ENCODE measurements at places on chromosomes 1 and 21. TPM values are rescaled to one million over a fixed set of nuclear protein-coding genes. Genes with fewer than 3 reads are reported as not detected.

The OR10K1 gene
- not detected for polyA plus RNA-seq

GRCh38 chr1:12620931-12621330, 2.9 kb upstream of the DHRS3 start:
- no peak for DNase-seq

DNA sequence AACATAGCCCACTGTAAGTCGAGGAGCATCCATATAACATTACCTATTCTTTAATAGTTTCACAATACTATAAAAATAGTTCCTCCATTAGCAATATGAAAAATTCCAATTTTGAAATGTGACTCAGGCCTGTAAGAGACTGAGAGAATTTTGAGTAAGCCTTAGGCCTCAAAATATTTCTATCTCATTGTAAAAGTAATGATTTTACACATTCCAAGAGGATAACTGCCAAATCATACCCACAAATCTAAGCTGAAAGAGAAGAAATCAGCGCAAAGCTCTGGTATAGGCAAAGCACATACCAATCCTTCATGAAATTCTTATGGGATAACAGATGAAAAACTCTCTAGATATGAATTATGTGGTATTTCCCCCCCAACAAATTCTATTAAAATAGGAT, 144.1 kb downstream of the CDC42BPA start:
- no peak for DNase-seq

- DNase-seq: no peak
Measured at GRCh38 chr1:19262047-19262446, 10.4 kb downstream of the MRTO4 start.

DNA sequence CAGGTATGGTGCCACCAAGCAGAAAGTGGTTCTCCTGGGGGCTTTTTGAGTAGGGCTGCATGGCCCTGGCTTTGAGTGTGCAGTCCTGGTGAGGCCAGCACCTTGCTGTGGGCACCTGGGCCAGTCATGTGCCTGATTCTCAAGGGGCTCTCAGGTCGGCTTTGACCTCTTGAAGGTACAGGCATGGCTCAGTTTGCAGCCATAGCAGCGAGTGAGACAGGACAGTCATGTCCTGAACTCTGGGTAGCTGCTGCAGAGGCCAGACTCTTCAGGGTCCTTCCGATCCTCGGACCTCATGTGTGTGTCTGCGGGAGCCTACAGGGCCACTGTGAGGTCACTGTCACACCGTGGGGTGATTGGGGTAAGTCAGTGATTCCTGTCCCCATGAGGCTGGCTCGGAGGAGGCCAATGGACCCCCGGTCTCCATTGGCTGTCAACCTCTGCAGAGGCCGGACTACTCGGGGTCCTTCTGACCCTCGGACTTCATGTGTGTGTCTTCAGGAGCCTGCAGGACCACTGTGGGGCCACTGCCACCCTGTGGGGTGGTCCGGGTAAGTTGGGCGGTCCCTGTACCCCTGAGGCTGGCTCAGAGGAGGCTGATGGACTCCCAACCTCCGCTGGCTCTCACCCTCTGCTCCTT, 95.2 kb upstream of the C1orf174 start:
- DNase-seq: no peak

The VPS13D gene
- 26.5 TPM for polyA plus RNA-seq

DNA sequence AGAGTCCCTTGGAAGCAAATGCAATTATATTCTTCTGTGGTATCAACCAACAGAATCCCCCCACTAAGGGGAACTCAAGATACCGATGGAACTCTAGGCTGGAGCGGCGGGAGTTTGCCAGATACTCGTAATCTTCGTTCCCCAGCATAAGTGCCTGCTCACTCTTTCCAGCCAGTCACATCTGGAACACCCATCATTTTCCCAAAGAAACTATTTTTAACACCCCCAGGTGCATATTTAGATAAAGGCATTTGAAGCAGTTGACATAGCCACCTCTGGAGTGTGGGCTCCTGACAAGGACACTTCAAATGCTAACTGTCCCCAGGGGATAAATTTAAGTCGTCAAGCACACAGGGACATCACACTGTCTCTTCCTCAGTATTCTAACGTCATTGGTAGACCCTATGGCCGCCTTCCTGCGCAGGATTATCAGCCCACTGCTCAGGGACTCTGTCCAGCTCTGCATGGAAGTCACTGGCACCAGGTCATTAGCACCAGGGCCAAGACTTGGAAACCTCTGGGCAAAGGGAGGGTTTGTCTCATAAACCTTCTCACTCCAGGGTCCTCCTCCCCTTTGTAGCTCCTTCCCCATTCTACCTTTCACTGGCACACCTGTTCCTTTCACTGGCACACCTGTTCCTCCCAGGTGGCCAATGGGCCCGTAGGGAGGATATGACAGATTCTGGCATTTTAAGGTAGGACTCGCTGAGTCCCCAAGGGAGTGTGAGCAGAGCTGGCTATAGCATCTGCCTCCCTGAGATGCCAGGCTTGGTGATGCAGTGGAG, 48.8 kb downstream of the H3-3A start:
- DNase-seq: no peak

GRCh38 chr1:162639718-162640117, 7.5 kb downstream of the DDR2 start:
- no peak for DNase-seq

DNA sequence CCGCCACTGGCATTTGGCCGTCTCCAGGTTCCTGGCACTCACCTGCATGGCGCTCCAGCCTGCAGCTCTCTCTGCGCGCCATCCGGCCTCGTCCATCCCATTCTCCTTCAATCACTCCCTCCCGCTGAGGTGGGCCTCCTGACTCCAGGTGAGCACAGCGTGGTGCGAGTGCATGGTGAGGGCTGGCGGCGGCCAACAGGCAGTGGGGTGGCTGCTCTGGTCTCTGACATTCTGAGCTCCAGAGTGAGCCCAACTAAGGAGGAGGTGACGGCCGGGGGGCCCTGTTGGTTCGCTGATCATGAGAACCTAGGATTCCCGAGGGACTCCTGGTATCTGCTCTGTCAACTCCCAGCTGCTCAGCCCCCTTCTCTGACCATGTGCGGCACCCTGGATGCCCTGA, 130.4 kb downstream of the AJAP1 start:
- no peak for DNase-seq

- DNase-seq: no peak
Measured at GRCh38 chr1:92820024-92820423, 11.8 kb upstream of the RPL5 start.

- DNase-seq: no peak
Measured at GRCh38 chr21:14569868-14570267, 23.8 kb upstream of the SAMSN1 start.

DNA sequence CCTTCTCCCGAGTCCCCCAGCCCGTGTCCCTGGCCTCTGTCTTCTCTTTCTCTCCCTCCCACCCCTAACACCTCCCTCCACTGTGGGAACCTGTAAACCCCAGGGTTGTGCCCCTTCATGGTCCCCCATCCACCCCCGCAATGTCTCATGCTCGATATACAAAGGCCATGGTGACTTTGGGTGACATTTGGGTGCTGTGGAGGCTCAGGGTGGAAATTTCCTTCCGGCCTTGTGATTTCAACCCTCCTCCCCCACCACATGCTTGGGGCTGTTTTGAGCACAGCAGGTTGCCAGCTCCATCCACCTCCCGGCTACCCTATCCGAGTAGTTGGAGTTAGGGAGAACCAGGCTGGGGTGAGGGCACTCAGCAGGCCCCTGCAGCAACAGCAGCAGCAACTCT, 25.7 kb upstream of the VPS13D start:
- DNase-seq: no peak

The LCE1D gene
- polyA plus RNA-seq: not detected

The ANGPTL7 gene
- polyA plus RNA-seq: 0.12 TPM

The TMCC2 gene
- 5.1 TPM for polyA plus RNA-seq

DNA sequence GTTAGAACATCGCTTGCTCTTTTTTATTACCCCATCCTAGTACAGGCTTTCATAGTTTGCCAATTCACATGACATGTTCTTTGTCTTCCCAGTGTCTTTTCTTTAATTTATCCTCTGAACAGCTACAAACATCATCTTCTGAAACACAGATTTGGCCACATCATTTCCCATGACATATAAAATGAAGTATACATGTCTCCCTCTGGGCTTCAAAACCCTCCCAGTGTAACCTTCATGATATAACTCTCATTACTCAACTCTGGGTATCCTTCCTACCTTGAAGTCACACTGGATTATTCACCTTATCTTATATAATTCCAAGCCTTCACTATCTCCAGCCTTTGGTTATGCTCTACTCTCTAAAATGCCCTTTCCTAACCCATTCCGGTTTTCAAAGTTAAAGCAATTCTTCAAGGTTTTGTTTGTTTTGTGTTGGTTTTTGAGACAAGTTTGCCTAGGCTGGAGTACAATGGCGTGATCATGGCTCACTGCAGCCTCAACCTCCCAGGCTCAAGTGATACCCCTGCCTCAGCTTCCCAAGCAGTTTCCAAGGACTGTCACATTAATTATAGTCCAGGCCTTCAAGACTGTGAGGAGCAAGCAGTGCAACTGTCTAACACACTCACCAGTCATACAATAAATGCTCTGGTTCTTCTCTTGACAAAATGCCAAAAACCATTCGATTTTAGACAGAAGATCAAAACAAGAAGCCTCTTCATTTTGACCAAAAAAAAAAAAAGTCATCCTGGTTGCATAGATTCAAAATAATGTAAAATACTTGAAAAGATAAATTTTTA, 5.8 kb downstream of the RGS1 start:
- DNase-seq: no peak

The HAO2 gene
- 87.5 TPM for polyA plus RNA-seq

The GJA8 gene
- polyA plus RNA-seq: 0.53 TPM

DNA sequence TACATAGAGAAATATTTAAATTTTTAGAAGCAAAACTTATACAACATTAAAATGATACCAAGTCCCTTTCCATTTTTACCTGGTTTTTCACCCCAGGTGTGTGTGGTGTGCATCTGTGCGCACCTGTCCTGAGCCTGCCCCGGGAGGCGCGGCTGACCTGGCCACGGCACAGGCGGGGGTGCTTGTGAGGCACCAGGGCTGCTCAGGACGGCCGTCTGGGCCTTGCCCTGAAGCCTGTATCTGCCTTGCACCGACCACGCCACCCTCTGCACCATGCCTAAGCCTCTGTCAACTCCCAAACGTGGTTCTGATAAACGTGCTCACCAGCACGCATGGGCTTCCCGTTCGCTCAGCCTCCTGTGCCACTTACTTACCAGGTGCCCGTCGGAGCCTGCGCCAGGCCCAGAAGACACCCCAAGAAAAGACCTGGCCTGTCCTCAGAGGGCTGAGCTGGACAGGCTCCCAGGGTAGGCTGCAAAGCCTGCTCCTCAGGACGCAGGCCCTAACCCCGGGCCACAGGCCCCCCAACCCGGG, 20.9 kb downstream of the PANK4 start:
- no peak for DNase-seq

The LDLRAD1 gene
- not detected for polyA plus RNA-seq

The TFF2 gene
- not detected for polyA plus RNA-seq

The CNIH3 gene
- polyA plus RNA-seq: 9.6 TPM

The IL24 gene
- polyA plus RNA-seq: 0.35 TPM

The FTCD gene
- 22.6 TPM for polyA plus RNA-seq

The MTX1 gene
- polyA plus RNA-seq: 40.0 TPM

GRCh38 chr1:184019506-184019905, 18.0 kb downstream of the COLGALT2 start:
- DNase-seq: no peak

DNA sequence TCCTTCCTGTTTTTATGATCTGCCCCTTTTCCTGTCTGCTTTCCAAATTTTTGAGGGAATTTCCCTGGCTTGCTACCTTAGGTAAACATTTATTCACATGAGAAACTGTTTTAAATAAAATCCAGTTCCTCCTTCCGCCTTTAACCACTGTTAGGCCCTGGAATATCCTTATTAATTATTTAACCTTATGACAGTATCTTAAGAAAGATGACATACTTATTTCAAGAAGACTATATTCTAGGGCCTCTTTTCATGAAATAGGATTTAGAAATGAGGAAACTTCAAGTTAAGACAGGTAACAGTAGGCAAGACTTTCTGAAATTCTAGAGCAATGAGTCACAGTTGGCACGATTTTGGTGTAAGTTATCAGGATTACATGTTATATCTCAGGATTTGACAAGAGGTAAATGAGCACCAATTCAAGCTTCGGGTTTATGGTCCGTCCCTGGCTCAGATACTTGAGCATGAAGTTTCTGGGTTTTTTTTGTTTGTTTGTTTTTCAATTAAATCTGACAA, 2.0 kb upstream of the TNFSF18 start:
- DNase-seq: no peak

GRCh38 chr1:162475089-162475488, 22.5 kb upstream of the UHMK1 start:
- DNase-seq: no peak

- DNase-seq: no peak
Measured at GRCh38 chr1:219439376-219439775, 173.5 kb downstream of the ZC3H11B start.

DNA sequence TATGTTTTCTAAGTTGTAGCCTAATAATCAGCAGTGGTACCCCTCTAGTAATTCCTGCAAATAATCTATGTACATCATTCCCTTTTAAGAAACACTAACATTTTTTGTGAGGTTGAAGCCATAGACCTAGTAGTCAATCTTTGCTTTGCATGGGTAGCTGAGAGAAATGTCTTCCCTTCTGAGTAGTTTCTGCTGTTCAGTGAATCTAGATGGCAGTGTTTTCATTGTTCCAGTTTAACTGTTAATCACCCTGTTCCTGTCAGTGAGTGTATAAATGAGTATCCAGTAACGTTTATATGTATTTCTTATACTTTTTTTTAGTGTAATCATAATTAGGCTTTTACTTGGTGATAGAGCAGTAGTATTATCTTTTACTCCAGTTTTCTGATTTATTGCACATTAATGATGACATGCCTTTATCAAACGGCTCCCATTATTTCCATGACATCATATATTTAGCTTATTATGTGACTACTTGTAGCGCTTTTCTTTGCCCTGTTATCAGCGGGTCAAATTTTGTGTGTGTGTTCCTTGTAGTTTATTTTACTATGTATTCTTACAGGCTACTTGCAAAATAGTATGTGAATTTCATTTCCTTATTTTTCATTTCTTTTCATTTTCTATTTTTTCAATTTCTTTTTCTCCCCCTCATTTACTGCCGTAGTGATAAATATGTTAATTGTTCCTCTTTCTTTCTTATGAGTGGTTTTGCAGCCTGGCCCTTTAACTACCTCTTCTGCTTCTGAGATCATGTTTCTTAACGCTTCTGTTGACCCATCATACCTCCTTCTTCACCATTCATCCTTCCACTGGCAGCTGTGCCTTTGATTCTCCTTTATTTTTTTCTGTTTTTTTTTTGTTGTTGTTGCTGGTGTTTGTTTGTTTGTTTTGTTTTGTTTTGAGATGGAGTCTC, 18.8 kb downstream of the CEP350 start:
- DNase-seq: no peak

The CD2 gene
- polyA plus RNA-seq: 0.35 TPM

The KCNJ6 gene
- 0.25 TPM for polyA plus RNA-seq

- DNase-seq: no peak
Measured at GRCh38 chr1:96028071-96028470, 693.5 kb upstream of the PTBP2 start.

DNA sequence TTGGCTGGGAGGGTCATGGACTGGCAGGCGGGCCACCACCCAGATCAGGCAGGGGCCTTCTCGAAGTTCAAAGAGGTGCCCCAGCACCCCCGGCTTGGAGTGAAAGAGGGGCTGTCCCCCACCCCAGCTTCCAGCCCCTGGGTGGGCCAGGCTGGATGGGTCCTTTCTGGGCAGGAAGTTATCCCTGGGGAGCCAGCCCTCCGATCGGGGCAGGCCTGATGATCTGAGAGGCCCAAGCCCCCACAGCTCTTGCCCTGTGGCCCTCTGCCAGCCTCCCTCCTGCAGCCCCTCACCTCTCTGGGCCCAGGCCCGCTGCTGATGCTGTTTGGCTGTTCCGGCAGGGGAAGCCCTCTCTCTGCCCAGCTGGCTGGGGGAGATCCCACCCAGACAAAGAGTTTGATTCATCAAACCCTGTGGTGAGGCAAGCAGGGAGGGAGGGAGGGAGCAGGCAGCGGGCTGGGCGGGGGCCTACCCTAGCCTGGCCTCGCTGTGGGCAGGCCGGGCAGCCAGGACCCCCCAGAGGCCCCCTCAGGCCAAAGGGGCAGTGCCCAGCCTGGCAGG, 2.5 kb downstream of the ARHGEF19 start:
- no peak for DNase-seq

All from right renal cortex interstitium (tissue), 3 donors.